ENCODE measurements at places on chromosomes 3 and 15.
A peak's percentile ranks its signal among the peaks of the same experiment; 100 is the strongest.

- DNase-seq = no peak
Measured at GRCh38 chr3:30691249-30691880, 85.0 kb downstream of the TGFBR2 start.

DNA sequence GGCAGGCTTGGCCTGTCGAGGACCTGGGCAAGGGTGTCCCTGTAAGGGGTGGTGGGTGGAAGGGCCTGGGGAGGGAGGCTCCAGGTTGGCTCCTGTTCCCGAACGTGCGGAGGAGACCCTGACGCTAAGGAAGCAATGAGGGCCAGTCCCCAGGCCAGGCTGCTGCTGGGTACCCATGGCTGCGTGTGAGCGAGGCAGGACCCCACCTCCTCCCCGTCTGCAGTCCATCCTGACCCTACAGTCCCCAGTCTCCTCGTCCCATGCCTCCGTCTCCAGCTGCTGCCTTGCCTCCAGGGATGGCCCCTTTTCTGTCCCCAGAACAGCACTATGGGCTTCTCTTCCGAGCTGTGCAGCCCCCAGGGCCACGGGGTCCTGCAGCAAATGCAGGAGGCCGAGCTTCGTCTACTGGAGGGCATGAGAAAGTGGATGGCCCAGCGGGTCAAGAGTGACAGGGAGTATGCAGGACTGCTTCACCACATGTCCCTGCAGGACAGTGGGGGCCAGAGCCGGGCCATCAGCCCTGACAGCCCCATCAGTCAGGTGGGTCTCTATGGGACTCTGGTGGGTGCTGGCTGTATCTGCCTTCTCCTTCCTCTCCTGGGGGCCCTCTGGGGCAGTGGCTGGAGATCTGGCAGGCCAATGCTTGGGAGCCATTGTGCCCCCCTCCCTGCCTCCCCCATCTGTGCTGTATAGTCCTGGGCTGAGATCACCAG, 571 bp downstream of the FES start:
- DNase-seq = no peak

DNA sequence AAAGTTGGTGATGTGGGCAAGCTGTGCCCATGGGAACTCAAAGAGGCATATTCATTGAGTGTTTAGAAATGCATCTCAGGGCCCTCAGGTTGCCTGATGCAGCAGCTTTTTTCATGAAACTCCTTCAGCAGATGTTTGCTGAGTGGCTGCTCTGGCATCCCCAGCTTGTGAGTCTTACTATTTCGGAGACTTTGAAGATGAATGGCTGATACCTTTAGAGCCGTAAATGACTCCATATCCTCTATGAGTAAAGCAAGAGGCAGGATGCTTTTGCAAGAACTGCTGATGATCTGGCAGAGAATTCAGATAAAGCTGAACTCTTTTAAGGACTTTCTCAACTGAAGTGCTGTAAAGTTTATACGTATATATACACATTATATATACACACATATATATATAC, 384.3 kb downstream of the CACNA2D3 start:
- no peak for DNase-seq

GRCh38 chr3:139339219-139339906, 4.5 kb upstream of the MRPS22 start:
- DNase-seq = no peak

GRCh38 chr15:36627566-36627965, 48.1 kb downstream of the CDIN1 start:
- no peak for DNase-seq

DNA sequence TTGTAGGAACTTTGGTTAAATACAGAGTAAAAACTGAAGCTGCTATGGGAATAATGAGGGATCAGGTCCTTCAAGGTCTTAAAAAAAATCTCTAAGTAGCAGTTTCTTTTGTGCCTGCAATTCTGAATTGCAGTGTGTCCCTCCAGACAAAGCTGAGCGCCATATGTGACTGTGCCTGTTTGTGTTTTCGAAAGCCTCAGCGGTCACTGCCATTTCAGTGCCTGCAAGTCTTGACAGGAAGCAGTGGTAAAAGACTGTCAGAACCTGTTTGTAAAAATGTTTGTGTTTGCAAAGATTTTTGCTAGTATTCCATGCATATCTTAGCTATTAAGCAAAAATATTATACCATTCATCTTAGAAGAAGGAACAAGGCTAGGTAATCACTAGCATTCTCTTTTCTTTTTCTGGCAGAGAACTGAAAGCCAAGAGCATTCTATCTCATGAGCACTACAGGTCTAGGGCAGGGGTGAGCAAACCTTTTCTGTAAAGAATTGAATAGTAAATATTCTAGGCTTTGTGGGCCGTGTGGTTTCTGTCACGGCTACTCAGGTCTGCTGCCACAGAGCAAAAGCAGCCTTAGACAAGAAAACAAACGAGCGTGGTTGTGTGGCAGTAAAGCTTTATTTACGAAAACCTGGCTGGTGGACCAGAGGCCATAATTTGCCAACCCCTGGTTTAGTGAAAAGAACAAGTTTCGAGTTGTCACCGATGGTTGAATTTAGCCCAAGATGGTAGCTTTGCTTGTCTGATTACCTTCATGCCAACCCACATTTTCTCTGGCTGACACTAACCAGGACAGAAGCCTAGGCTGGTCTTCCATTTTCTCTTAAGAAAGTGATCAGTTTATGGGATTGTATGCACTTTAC, 134.4 kb downstream of the CACNA1D start:
- DNase-seq = no peak

- no peak for DNase-seq
Measured at GRCh38 chr3:39138804-39139415, 14.5 kb downstream of the CSRNP1 start.

GRCh38 chr3:113844622-113845222, 6.1 kb downstream of the GRAMD1C start:
- DNase-seq = peak; percentile 53

DNA sequence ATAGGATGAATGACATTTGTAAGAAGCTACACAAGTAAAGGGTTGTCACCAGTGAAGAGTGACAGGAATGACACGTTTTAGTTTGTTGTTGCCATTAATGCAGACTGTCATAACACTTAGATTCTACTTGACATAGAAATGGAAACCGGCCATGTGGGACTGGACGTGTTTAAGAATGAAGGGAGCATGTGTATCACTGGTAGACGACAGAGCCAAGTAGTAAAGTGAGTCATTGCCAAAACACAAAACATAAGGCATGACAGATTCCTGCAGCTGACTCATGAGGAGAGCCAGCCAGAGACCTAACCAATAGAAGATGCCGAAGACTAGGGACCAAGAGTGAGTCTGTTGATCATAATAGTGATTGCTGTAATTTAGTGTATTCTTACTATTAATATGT, 106.2 kb upstream of the PLAAT1 start:
- no peak for DNase-seq

GRCh38 chr15:98778263-98778959, 130.1 kb downstream of the IGF1R start:
- no peak for DNase-seq

DNA sequence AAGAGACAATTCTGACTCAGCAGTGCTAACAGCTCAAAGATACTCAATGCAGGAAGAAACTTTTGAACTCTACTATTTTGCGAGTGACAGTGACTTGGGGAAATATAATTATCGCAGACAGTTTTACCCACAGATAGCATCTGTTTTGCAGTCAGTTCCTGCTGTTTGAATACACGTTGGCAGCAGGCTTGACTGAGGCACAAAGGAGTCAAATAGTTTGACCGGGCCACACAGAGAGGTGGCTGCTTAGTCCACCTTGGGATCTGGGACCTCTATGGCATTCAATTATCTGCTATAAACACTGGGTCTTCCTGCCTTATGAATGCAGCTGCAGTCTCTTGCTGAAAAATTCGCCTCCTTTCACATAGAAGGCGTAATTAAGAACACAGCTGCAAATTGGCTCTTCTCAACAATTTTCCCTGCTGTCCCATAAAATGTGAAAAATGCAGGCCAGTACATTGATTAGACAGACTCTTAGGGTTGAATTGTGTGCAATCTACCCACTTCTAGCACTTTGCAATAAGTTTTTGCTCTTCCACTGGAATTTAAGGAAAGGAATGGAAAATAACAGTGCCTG, 56.5 kb downstream of the OTOL1 start:
- DNase-seq = no peak

DNA sequence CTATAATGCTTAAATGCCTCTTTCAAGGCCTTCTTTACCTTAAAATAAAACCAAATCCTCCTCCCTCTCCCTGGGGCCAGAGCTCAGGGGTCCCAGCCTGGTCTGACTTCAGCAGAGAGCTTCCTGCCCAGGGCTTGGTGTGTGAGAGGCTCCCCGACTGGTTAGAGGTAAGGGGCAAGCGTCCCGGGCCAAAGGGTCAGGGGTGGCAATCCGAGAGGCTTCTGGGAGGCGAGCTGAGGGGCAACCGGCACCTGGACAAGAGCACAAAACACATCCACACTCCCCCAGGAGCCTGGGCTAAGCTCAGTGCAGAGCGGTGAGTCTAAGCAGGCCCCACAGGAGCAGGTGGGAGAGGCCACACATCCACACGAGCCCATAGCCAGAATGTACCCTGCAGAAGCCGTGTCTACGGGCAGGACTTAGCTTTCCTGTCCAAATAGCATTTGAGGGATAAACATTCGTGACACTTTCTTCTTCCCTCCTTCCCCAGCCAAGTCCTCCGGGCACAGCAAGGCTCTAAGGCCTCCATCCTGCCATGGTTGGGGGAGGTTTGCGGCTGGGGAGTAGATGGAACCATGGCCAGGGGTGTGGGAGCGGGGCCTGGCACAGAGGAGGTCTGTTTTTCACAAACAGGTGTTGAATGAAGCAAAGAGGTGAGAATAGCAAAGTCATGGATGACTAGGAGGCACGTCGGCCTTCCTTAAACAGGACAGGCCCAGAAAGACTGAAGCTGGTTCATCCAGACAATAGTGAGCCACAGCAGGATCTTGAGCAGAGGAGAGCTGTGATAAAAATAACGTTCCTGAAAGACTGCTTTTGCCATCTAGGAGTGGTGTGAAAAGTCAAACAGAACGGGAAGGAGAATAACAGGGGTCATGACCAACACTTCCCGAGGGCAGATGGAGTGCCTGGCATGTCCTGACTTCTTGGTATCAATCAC, 98.7 kb upstream of the IQSEC1 start:
- DNase-seq = no peak

GRCh38 chr15:44137750-44138149, 57.3 kb downstream of the FRMD5 start:
- DNase-seq = peak; percentile 4

- no peak for DNase-seq
Measured at GRCh38 chr3:127182848-127183714, 9.8 kb upstream of the PRR23E start.

DNA sequence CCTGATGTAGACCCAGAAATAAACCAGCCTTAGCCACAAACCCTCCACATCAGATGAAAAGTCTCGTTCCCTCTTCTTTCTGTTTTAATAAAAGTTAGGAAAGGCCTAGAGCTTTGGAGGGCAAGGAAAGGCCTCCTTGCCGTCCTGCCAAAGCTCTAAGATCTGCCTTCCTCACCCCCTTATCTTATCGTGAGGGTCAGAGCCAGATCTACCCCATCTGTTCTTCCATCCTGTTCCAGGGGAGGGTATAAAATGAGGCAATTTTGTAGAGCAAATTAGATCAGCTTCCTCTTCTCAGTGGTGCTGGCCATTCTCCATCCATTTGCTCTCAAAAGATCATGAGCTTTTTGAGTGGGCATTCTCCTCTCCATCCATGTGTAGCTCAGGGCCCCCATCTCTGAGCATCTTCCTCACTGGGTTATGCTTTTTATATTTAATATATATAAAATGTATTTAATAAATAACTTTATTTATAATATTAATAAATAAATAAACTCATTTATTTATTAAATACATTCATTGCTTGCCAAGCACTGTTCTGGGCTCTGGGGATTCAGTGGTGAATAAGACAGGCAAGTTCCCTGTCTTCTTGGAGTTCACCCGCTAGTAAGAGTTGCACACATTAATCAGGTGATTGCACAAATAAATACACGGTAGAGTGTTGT, 2.0 kb upstream of the SLC24A1 start:
- no peak for DNase-seq

DNA sequence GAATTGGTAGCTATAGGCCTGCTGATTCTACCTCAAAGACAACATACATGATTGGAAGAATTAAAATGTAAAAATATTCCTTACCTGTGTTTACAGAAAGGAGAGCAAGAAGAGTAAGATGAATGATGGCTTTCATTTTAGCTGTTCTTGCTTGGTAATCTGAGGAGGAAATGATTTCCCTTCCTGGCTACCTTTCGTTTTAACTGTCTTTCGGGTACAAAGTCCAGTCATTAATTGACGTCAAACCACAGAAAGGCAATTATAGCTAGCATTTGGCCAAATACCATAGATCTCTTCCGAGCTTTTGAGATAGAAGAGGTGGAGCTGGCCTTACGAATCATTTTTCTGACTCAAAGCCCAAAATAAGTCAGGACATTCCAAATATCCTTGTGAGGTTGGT, at the start of gene MUC13:
Gene MUC13 (minus strand): TSS at position 175 of the 400 bp plus-strand sequence. CDS start 39 bp downstream, at position 136.
- no peak for DNase-seq

DNA sequence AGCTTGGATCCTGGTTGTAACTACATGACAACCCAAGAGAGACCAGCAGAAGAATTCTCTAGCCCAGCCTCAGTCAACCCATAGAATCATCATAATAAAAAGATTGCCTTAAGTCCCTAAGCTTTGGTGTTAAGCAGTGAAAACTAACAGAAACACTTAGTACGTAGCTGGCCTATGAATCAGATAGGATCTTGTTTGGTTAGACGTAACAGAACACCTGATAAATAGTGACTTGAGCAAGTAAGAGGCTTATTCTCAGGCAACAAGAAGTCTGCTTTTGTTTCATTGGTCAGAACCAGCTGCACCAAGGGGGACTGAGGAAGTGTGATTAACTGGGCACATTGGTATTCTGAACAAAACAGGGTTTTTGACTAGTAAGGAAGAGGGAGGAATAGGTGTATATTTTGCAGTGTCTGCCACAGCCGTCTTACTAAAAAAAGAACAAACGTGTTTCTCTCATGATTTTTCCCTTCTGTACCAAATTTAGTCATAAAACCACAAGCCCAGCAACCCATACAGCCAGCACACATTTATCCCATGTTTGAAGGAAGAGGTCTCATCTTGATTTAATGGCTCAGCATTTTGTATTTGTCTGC, 53.3 kb upstream of the GLCE start:
- DNase-seq = no peak

- no peak for DNase-seq
Measured at GRCh38 chr3:182420741-182421140, 372.6 kb upstream of the ATP11B start.

DNA sequence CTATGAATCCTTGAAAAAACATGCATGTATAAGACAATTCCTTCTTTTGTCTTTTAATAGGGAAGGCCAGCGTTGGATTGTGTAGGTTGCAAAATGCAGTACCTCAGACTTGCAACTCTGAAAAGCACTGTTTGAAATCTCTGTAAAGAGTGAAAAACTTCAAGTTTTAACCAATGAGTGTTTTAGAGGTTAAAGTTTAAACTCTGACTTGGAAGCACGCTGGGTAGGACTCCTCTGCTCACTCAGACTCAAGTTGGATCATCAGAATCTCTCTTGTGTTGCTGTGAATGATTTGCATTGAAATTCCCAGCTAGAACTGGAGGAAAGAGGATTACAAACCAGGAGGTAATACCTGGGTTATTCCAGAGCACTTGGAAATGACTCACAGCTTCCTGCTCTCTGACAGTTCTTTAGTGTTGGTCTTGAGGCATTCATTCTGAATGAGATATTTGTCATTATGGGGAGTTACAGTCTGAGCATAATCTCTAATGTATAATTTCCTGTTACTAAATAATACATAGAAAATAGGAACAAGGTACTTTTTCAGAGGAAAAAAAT, 49.1 kb downstream of the PLS1 start:
- no peak for DNase-seq

- no peak for DNase-seq
Measured at GRCh38 chr3:194255252-194256039, 95.7 kb downstream of the CPN2 start.

All from COR-L47 (cell line).